ENCODE measurements at places on chromosomes 5 and 9.

DNA sequence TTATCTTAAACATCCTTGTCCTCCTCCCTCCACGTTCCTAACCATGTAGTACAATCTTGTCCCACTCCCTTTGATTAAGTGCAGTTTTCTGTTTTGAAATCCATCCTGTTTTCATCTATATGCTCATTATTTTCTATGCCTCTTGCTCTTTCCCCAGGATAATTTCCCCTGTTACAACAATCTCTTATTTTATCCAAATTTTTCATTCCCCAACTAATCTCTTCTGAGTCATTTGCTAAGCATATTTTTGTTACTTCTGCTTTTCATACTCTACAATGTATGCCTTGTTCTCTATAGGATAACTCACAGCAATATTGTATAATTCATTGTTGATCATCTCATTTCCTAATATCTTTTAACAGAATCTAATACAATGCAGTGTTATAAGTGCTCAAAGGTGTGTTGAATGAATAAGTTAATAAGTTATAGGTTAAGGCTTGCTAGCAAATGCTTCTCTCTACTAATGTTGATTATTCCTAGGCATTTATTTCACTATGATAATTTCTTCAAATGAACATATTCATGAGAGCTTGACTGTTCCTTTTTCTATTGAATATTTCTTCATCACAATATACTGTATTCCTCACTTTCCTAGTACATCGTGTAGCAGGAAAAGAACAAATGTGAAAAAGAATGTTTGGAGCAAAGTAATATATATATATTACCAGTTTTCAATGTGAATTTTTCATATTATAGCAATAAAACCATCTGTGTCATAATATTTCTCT lies 1.5 kb downstream of the OMD start:
- no peak for DNase-seq

DNA sequence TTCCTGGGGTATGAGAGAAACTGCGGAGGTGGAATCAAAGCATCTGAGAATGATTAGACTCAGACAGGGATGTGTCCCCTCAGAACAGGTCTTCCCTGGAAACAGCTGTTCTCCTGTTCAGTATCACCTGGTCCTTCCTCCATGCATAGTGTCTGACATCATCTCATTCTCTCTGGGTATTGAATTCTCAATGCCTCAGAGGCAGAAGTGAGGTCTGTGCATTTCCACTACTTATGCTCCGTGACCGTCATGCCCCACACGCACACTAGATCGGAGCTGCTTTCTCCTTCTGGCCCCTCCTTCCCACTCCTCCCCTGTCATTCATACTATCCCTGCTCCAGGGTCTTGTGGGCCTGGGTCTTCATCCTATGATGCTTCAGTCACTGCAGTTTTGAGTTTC lies 61.4 kb upstream of the DAB2IP start:
- DNase-seq = no peak

- DNase-seq = no peak
Observed at GRCh38 chr9:101540069-101540468, 6.4 kb downstream of the RNF20 start.

DNA sequence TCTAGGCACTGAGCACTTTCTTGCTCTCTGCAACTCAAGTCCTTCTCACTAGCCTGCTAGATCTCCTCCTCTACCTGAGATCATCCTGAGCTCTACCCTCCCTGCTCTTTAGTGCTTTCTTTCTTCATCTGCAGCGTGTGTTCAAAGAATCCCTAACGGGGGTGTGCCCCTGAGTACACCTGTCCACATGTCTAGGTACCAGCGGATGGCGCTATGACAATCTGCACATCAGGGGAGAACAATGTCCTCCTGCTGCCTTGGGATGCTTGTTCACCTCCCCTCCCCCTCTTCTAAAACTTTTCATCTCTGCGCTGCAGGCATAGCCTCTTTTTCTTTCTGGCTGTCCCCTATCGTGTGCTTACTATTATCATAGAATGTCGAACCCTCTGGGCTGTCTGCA lies 42.7 kb downstream of the PTPN3 start:
- no peak for DNase-seq

DNA sequence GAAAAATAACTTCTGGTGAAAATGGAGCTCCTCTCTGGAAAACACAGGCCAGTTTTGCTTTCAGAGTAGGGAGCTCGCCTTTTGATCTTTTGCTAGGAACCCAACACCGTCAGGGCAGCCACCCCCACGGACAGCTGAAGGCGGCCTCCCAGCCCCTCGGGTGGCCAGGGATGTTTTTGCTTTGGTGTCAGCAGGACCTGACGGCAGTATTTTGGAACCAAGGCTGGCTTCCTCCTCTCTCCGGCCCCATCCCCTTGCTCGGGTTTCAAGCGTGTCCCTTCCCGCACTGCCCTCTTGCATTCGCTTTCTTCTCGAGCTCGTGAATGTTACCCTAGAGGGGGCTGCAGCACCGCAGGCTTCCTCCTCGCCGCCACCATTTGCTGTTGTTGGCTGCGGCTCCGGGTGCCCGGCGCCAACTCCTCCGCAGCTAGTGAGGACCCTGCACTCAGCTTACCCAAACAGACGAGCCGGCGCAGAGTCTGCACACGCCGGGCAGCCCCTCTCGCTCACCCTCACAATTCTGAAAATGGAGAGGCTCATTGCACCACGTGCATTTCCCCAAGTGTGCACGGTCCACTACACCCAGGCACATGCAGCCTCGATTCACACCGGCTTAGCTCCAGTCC lies 35.5 kb upstream of the ADAMTSL1 start:
- peak; percentile 39 for DNase-seq
